ENCODE measurements at places on chromosomes 4 and X.

- DNase-seq, result no peak
Observed at GRCh38 chr4:8419222-8420041, 21.1 kb downstream of the ACOX3 start.

- DNase-seq, result no peak
Observed at GRCh38 chr4:57378766-57379165, 268.6 kb upstream of the IGFBP7 start.

DNA sequence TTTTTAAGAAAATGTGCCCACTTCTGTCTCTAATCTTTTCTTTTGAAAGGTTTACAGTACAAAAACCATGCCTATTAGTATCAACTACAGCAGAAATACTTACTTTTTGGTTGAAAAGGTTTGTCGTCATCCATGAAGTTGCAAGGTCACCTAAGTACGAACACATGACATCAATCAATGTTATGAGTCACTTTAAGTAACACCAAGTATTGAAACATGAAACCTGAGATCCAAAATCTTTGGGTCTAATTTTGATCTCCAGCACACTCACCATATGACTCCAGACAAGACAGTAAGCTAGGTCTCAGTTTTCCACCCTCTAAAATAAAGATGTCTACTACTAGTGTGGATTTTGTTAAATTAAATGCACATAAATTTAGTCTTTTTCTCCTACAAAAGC is 8.4 kb downstream of the ZNF280C start:
- DNase-seq, result no peak

GRCh38 chr4:140857111-140857510 is 100.9 kb upstream of the TBC1D9 start:
- DNase-seq, result no peak

DNA sequence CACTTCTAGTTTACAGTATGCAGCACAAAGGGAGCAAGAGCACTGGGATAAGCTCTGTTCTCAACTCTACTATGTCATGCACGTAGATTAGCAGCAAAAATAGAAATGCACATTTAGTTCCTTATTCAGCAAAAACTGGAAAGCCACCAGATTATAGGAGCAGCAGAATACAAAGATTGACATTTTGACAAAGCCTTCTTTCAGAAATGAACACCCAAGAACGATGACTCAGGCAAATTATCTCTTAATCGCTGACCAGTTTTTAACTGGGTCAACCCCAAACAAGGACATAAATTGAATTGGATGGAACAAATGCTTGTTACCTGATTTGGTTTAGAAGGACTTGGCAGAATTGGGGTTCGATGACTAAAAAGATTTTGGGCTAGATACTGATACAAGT is 775.3 kb upstream of the HS3ST1 start:
- DNase-seq, result no peak

DNA sequence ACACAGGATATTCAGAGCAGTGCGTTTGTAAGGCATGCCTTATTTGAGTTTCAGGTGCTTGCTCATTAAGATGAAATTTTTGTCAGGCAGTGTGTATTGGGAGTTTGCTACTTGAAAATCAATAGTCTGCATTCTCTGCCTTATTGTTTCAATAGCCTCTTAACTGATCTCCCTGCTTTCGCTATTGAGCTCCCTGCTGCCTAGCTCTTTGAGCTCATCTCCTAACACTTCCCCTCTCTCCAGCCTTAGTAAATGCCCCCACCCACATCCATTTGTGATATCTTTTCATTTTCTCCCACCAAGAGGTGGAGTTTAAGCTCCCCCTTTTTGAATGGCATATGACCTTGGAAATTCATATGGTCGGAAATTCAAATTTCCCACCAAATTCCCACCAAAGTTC is 256.6 kb downstream of the IL1RAPL1 start:
- no peak for DNase-seq

DNA sequence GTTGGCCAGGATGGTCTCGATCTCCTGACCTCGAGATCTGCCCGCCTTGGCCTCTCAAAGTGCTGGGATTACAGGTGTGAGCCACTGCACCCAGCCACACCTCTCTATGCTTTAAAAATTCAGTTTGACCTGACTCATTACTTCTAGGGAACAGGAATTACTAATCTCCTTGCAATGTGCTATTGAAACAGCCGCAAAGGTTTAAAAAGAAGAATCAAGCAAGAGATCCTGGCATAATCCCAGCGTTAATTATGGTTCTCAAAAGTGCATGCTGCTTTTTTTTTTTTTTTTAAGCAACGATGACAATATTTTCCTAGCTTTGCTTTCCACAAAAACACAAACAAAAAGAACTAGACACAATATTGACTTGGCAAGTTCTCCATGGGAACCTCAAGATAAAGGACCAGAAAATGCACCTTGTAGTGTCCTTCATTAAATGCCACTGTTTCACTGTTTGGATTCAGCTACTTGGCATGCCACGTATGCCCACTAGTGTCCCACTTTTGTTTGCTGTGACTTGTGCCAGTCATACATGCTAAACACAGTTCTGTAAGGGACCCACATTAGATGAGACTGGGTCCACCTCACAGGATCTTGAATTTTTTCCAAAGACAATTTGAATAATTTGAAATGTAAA is 112.6 kb upstream of the PPARGC1A start:
- no peak for DNase-seq

GRCh38 chrX:30593440-30594200 is 16.1 kb upstream of the TASL start:
- no peak for DNase-seq

Measured in fibroblast of skin of left quadriceps (primary cell).